ENCODE measurements at places on chromosomes 2 and 18.

DNA sequence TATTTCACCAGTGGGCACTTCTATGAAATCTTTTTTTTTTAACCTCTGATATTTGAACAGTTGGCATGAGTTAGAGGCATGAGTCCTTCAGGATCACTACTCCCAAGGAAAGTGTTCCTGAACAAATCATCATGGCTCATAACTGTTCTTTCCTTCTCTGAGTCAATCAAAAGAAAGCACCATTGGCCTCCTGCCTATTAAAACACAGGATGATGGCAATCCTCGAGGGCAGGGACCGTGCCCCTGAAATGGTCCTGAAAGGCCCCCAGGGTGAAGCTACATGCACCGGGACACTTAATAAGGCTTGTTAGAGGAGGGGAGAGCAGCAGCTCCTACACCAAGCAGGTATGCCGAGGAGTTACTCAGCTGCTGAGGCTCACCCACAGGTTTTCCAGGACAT is 43.5 kb downstream of the SLC14A2 start:
- peak; percentile 18 for DNase-seq

GRCh38 chr2:36918307-36918706 is 48.0 kb downstream of the STRN start:
- no peak for DNase-seq

- DNase-seq: no peak
These were observed 369.9 kb downstream of the LPIN1 start for GRCh38 chr2:12116228-12116750.

- no peak for DNase-seq
These were observed 940.2 kb upstream of the FANCL start for GRCh38 chr2:59181347-59181746.

GRCh38 chr2:202679980-202680379 is 45.2 kb downstream of the FAM117B start:
- DNase-seq: no peak

DNA sequence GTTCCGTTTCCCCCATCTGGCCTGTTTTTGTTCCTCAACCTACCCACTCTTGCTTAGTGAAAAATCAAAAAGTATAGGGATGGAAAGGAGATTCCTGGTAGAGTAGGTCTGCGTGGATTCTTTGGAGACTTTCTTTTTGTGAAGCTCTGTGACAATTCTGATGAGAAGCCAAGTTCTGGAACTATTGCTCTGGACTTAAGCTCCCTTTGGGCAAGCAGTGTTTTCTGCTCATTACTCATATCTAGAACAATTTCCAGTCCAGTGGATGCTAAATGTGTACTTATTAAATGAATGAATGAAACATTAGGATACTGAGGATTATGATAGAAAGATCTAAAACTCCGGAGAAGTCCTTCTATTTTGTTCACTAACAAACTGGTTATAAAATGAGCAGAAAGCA is 76.5 kb downstream of the SOCS6 start:
- no peak for DNase-seq

- no peak for DNase-seq
These were observed 8.5 kb downstream of the ZNF516 start for GRCh38 chr18:76486574-76486973.

- peak; percentile 91 for DNase-seq
These were observed 113.6 kb upstream of the COL5A2 start for GRCh38 chr2:189293164-189293563.

GRCh38 chr2:170354388-170354787 is 176.4 kb downstream of the MYO3B start:
- no peak for DNase-seq

GRCh38 chr2:218325566-218326160 is 31.0 kb upstream of the CATIP start:
- no peak for DNase-seq

- no peak for DNase-seq
These were observed 620.7 kb downstream of the NYAP2 start for GRCh38 chr2:226020176-226020575.

- no peak for DNase-seq
These were observed 75.4 kb downstream of the SFXN5 start for GRCh38 chr2:72996117-72996502.

DNA sequence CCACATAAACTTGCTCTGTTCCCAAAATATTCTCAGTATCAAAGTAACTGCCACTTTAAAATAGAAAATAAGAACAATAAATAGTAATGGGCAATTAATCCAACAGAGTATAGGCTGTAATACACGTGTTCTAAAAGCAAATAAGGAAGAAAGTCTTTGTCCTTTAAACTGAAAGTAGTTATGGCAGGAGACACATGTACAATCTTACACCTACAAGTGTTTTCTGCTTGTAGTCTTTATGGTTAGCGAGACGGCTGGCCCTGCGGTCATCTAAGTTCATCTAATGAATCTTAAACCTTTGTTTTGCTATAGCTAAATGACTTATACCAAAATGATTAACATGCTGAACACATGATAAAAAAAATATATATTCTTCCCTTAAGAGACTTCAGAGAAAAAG is 32.4 kb downstream of the CYB5A start:
- DNase-seq: no peak

DNA sequence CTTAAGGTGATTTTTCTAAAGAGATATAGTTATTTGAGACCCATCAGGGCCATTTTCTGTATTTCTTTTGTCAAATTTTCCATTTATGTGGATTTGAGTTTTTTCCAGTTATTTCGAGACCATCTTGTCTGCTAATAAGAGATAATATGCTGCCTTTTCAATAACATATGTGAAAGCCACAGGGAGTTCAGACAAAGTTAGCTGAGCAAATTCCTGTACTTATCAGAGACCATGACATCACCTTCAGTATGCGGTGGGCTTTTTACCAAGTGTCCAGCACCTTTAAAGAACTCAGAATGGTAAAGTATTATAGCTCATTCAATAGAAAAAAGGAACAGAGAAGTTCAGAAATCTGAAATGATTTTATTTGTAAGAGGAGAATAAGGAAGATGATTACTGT is 11.7 kb downstream of the MAPK4 start:
- DNase-seq: no peak

- peak; percentile 67 for DNase-seq
These were observed 9.6 kb downstream of the SERPINB8 start for GRCh38 chr18:63979409-63979920.

DNA sequence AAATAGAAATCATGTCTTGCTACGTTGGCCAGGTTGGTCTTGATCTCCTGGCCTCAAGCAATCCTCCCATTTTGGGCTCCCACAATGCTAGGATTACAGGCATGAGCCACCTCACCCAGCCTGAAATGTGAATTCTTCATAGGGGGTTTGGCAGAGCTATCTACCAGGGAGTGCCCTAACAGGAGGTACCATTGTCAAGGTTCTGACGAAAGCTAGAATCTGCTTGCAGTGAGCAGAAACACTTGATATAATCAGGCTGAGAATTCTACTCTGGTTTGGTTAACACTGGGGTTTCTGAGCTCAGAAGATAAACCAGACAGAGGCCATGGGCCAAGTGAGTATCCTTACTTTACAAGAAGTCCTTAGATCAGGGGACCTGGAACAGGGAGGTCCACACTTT is 7.2 kb upstream of the LAMA3 start:
- DNase-seq: no peak

DNA sequence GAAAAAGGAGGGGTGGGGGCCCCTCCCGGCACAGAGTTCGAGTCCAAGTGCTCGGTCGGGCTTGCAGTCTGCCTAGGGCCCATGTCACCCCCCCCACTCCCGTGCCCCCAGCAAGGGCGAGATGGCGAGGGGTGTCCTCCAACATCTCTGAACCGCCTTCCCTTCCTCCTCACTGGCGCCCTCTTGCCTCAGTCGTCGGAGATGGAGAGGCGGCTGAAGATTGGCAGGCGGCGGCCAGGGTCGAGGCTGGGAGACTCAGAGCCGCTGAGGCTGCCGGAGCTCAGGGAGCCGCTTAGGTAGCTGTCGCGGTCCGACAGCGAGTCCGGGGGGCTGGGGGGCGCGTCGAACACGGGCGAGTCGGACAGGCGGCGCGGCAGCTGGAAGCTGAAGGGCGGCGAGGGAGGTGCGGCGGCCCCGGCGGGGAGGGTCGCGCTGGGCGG is 2.3 kb downstream of the ZFP36L2 start:
- peak; percentile 84 for DNase-seq

DNA sequence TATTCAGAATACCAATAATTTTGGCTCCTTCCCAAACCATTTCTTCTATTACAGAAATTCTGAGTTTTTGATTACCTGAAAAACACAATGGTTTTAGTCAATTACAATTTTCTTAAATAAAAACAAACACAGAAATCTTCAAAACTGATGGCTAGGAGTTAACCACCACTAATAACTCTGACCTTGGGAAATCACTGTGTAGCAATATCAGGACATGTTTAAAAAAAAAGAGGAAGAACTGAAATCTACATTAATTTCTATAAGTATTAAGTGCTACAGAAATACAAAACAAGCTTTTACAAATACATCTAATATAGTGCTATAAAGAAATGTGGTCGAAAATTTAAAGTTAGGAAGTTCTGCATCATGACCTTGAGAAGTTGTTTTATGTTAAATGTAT is 14.9 kb downstream of the L3MBTL4 start:
- no peak for DNase-seq

DNA sequence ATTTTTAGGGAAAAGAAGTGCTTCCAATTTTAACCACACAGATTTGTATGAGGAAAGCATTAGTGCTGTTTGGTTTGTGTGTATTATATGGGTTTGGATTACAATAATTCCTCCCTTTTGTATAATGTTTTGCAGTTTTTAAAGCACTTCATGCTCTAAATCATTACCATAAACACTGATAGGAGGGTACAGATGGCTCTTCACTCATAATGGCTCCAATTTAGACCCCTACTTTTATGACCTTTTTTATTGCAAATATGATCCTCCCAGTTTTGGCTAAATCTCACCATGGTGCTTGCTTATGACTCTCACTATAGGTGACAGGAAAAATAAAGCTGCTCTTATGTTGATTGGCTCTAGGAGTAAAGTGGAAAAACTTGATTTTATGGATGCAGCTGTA is 23.8 kb upstream of the TMEM17 start:
- no peak for DNase-seq

- DNase-seq: no peak
These were observed 270.3 kb downstream of the ATAD2B start for GRCh38 chr2:23656597-23656973.

DNA sequence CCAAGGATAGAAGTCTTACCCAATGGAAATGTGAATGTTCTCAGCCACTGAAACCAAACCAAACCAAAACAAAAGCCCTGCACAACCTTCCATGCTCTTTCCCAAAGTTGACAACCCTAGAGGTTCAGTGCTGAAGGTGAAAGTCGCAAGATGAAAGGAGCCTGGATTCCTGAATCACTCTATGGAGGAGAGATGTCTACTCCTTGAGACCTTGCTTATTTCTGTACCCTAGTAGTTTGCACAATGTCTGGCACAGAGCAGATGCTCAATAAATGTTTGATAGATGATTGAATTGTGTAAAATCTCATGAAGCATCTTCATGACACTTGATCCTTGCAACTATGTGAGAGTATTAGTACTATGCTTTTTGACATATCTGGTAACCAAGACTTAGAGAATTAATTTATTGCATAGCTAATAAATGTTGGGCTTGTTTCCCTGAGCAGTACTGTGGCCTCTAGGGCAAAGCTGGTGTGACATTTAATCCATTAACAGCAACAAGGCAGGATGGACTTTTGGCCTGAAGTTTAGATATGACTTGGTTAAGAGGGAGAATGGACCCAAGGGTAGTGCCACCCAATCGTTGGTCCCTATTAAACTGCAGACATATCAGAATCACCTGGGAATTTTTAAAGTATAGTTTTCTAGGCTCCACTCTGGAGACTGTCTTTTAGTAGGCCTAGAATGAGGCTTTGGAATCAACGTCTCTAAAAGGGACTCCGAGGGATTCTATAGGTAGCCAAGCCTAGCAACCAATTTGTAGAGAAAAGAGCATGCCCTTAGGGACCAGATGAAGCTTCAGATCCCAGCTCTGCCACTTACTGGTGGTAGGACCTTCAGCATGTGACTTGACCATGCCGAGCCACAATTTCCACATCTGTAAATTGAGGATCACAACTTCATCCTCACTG is 145.9 kb downstream of the DDX1 start:
- DNase-seq: no peak

- peak; percentile 46 for DNase-seq
These were observed 75.7 kb downstream of the TTC21B start for GRCh38 chr2:165877565-165878550.

DNA sequence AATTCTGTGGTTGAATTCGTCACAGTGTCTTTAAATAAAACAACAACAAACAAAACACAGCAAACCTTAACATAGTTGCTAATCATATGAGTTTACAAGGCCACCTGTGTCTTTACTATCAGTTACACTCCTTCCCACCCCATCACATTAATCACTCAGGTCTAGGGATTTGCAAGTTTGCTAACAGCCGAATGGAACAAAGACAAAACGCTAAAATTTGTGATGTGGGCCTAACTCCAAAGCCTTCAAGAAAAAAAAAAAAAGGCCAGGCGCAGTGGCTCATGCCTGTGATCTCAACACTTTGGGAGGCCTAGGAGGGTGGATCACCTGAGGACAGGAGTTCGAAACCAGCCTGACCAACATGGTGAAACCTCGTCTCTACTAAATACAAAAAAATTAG is 566 bp upstream of the POLI start:
- no peak for DNase-seq

DNA sequence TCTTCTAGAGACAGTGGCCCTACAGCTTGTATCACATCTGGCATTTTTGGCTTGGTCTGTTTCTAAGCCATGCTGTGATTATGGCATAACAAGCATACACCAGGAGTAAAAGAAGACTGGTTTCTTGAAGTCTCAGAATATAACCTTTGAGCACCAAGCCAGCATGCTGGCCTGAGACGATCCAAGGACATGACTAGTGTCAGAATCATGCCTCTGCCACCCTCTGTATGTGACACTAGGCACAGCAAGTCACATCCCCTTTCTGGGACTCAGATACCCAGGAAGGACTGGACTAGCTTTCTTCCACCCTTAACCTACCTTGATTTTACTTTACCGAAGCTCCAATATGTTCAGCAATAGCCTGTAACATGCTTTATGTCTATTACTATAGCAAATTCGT is 345.5 kb downstream of the SETBP1 start:
- DNase-seq: no peak

DNA sequence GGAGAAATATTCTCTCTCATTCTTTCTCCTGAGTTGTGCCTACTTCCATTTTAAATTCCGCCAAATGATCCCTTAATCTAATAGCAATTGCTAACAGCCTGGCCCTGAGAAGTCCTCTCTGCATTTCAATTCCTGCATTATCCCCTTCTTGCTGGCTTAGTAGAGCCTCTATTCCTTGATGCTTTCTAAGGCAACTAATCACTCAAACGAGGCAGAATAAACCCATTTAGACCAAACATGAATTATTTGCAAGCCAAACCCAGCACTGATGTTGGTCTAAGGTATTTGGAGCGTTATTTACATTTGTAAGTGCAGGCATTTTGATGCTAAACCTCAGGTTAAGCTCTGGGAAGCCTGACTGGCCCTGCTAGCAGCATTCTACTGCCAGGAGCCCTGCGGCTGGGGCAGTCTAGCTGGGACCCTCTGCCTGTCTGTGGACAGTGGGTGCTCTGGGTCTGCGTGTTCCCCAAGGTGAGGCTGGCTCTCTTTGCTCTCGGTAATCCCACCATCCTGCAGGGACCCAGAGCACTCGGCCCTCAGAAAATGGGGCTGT is 173.1 kb upstream of the HS6ST1 start:
- no peak for DNase-seq
